ENCODE measurements at places on chromosomes 12 and 14.

DNA sequence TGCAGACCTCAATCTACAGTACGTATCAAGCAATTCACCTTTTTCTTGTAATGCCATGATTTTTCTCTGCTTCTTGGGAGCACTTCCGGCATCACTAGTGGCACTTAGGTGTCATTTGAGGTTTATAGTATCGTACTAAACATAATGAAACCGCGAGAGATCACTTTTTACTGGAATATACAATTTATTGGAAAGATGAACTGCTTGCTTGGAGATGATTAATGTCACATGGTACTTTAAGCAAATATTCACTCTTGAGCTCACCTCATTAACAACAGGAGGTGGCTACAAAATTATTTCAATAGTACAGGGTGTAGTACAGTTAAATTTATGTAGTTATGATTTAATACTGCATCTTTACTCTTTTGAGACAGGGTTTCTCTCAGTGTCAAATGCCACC, 11.5 kb downstream of the FUT8 start:
- DNase-seq, result no peak

DNA sequence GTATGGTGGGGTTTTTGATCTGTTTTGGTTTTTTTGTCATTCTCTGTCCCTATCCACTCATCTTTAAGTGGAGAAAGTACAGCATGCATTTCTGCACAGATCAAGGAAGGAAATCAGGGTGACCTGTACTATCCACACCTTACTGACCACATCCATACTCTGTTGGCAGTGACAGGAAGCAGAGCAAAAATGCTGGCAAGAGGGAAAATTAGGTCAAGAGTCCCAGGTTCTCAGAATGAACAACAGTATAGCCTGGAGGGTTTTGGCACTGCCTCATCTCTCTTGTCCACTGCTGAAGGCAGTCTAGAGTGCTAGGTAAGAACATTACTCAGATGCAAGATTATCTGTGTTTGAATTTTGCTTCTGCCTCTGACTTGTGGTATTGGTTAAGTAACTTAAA, 70.7 kb downstream of the TAOK3 start:
- no peak for DNase-seq

DNA sequence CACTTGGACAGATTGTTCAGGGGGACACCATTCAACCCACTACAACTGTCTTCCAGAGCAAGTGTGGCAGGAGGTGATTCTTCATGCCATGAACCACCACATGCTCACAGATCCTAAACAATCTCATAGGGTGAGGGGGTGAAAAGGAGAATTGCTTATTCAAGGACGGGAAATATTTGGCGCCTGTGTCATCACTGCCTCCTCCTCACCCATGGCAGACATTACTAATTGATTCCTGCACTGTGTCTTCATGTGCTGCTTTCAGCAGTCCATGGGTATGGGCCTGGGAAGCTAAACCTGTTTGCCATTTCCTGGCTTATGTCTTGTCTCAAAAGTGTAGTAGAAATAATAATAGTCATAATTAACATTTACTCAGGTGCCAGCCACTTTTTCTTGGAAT, 31.3 kb downstream of the MMAB start:
- DNase-seq, result no peak

DNA sequence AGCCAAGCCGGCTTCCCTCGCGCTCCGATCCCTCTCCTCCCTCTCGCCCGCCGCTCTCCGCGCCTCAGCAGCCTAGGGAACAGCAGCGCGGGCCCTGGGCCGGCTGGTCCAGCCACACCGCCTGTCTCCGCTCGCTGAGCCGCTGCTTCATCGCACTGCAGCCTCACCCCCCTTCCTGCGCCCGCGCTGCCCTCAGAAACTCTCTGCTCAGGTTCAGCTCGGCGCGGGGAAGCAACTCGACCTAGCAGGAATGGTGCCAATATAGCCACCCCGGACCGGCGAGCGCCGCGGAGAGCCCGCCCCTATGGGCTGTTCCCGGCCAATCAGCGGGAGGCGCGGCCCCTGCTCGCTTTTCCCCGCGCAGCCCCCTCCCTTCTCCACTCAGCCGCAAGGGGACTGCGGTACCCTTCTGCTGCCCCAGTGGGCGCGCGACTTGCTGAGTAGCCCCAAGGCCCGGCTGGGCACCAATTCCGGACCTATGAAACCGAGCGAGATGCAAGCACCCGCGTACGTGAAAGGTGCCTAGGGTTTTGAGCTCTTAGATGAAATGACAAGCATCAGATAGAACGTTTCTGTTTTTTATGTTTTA, at the start of gene ADAMTS20:
ADAMTS20 (minus strand) TSS at position 233 of the 589 bp plus-strand sequence. CDS start 282 bp downstream, outside the sequence.
- no peak for DNase-seq

- DNase-seq, result no peak
Observed at GRCh38 chr12:121089031-121089812, 43.5 kb upstream of the P2RX7 start.

- DNase-seq, result no peak
Observed at GRCh38 chr12:82758749-82759330, 72.1 kb downstream of the TMTC2 start.

- no peak for DNase-seq
Observed at GRCh38 chr14:100391173-100391572, 68.0 kb downstream of the SLC25A47 start.

GRCh38 chr14:30995689-30996088, 29.8 kb upstream of the AP4S1 start:
- no peak for DNase-seq

DNA sequence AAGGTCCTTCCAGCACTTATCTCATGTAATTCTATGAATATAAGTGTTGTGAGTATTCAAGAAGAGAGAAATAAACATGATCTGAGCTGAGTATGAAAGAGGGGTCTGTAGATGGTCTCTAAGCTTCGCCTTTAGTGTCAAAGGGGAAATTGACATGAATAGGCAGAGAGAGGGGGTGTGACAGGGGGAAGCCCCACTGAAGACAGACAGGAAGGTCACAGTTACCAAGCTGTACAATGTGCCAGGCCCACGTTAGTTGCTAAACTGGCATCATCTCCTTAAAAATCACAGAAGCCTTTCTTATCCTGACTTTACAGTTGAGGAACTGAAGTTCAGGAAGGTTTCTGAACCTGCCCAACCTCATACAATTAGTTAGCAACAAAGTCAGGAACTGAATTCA, 7.6 kb downstream of the ARHGEF40 start:
- no peak for DNase-seq

- no peak for DNase-seq
Observed at GRCh38 chr12:42426746-42427145, 100.8 kb downstream of the PPHLN1 start.

GRCh38 chr12:99948370-99948769, 36.4 kb downstream of the ANKS1B start:
- DNase-seq, result no peak

GRCh38 chr14:99685151-99685591, 1.1 kb downstream of the CYP46A1 start:
- no peak for DNase-seq

- peak; percentile 31 for DNase-seq
Observed at GRCh38 chr12:93790472-93791152, 113.4 kb downstream of the CRADD start.

GRCh38 chr12:94186278-94187241, 38.2 kb downstream of the PLXNC1 start:
- DNase-seq, result no peak

- DNase-seq, result no peak
Observed at GRCh38 chr14:51167587-51168214, 72.3 kb upstream of the TMX1 start.

GRCh38 chr14:22630486-22630885, 13.7 kb downstream of the OR6J1 start:
- no peak for DNase-seq

GRCh38 chr14:24080888-24081738, 9.8 kb downstream of the CPNE6 start:
- DNase-seq, result peak; percentile 63

- no peak for DNase-seq
Observed at GRCh38 chr14:99081156-99081765, 190.7 kb downstream of the BCL11B start.

- no peak for DNase-seq
Observed at GRCh38 chr14:78107166-78107565, 63.0 kb upstream of the NRXN3 start.

DNA sequence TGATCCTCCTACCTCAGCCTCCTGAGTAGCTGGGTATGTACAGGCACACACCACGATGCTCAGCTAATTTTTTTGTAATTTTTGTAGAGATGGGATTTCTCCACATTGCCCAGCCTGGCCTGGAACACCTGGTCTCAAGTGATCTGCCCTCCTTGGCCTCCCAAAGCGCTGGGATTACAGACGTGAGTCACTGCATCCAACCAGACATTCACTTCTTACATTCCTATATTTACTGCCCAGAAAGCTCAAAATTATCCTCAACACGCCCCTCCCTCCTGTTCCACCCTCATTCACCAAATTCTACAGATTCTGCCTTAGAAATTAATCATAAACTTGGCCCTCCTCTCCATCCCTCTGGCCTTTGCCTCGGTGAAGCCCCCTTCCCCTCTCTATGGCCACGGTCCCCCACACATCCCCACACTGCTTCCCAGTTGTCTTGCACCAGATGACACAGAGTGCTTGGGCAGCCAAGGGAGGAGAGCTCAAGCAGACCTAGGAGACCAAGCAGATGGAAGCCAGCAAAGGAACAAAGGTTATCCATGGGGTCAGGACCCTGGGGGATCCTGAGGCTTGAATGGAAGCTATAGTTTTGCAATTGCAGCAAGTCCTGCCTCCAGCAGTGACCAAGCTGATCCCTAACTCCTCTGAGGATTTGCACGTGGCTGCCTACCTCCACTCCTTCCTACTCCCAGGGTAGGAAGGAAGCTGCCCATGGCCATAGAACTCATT, 213.2 kb upstream of the FOXN3 start:
- no peak for DNase-seq

- DNase-seq, result no peak
Observed at GRCh38 chr14:100782516-100783320, 43.2 kb upstream of the MEG3 start.

GRCh38 chr12:62468935-62469334, 2.3 kb downstream of the MON2 start:
- DNase-seq, result no peak

GRCh38 chr14:83706231-83706954, 1823.6 kb upstream of the FLRT2 start:
- DNase-seq, result no peak

GRCh38 chr12:5258498-5258897, 173.4 kb upstream of the NTF3 start:
- DNase-seq, result no peak

DNA sequence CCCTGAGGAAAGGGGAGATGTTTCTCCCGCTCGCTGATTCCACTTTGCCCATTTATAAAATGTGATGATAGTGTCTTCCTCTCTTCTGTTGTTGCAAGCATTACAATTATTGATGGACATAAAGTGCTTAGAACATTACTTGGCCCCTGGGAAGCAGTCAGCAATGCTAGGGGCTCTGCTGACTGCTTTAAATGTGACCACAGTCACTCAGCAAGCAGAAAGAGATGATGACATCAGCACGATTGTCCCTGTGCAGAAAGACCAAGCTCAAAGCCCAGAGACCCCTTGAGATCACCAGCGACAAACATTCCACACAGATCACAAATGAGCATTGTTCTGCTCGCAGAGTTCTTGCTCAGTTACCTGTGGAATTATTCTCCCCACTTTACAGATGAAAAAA, 26.5 kb downstream of the TUNAR start:
- DNase-seq, result no peak

DNA sequence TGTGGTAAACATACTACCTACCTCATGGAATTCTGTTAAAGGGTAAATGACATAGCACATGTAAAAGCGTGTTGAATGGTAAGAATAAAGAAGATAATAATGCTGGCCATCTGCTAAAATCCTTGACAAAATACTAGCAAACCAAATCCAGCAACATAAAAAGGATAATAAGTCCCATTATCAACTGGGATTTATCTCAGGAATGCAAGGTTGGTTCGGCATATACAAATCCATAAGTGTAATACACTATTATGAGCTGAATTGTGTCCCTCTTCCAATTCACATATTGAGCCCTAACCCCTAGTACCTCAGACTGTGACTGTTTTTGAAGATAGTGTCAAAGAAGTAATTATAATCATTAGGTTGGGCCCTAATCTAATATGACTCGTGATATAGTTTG, 37.4 kb downstream of the YEATS4 start:
- no peak for DNase-seq

- DNase-seq, result no peak
Observed at GRCh38 chr12:53506450-53506785, 866 bp downstream of the NPFF start.

- no peak for DNase-seq
Observed at GRCh38 chr12:26519462-26519861, 313.5 kb downstream of the ITPR2 start.

DNA sequence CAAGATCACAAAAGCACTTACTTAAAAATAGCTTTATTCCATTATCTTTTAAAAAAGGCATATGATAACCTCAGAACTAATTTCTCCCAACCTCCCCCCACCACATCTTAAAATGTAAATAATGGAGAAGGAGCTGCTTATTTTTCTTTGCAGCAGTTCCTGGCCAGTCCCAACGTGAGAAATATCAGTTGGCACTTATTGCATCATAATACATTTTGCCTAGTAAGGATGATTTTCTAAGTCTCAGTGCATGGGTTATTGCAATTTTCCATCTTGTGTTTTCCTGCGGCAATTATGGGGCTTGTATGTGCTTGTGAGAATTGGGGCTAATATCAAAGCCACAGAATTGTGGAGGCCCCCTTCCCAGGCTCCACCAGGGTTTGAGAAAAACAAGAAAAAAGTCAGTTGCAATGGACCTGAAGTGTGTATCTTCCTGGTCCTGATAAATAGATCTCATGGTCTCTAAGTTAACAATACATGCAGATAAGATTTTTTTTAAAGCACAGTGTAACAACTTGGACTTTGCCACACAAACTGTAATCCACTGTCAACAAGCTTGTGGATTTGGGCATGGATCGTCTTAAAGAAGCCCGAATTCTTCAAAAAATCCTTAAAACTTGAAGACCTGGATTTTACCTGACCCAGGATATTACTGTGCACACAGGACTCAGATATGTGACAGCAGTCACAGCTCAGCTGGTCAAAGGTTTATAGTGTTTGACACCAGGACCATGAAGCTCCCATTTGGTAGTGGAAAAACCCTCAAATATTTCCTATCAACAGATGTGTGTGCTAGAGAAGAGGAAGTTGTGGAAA, 2.8 kb upstream of the WSB2 start:
- no peak for DNase-seq

GRCh38 chr14:104864267-104865080, 594 bp upstream of the CEP170B start:
- DNase-seq, result no peak

- no peak for DNase-seq
Observed at GRCh38 chr14:61184112-61184511, 97.0 kb downstream of the TMEM30B start.

GRCh38 chr12:60714141-60714900, 1118.5 kb downstream of the SLC16A7 start:
- no peak for DNase-seq

DNA sequence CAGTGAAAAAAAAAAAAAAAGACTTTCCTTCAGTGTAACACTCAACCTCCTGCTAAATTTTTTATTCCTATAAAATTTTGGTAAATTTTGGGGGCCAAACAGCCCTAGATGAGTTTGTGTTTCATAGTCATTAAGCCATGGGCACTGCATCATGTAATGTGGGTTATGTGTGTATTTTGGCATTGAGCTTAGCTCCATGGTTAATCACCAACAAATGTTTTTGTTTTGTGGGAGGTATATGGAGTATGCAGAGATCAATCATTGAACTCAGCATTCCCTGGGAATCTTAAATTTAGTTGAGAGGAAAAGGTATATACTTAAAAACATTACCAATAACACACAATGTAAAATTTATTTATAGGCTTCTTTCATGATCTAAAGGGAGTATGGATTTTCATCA, 8.5 kb upstream of the ARMH4 start:
- DNase-seq, result no peak
